Right renal pelvis (tissue), 4 donors: ENCODE measurements at places on chromosomes 13 and 19.

DNA sequence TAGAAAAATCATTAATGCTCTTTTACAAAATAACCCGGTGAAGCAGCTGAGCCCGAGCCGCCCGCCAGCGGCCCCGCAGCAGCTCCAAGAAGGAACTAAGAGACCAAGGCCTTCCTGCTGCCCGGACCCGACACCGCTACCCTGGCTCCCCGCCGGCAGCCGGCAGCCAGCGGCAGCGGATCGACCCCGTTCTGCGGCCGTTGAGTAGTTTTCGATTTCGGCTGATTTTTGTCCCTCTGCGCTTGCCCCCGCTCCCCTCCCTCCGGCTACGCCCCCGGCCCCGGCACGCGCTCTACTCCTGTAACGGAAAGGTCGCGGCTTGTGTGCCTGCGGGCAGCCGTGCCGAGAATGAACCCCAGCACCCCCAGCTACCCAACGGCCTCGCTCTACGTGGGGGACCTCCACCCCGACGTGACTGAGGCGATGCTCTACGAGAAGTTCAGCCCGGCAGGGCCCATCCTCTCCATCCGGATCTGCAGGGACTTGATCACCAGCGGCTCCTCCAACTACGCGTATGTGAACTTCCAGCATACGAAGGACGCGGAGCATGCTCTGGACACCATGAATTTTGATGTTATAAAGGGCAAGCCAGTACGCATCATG, at the start of gene PABPC3:
Gene PABPC3 (plus strand): TSS at position 286 of the 603 bp plus-strand sequence. CDS start 63 bp downstream, at position 349.
- no peak for DNase-seq

GRCh38 chr19:14412996-14413692, 6.0 kb downstream of the DDX39A start:
- DNase-seq = no peak

DNA sequence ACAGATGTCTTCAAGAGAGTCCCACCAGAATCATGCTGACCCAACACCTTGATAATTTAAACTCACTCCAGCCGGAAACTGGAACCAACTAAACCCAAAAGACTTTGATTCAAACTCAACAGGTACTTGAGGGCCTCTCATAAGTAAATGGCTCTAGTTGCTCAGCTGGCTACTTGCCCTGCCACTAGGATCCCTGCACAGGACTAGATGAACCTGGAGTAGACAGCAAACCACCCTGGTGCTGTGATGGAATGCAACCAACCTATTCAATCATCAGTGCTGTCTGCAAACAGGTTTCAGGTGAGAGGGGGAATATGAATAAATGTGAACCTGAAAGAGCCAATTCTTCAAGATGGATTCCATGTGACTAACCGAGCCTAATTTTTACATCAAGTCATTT, 216.3 kb downstream of the KATNAL1 start:
- DNase-seq = no peak

DNA sequence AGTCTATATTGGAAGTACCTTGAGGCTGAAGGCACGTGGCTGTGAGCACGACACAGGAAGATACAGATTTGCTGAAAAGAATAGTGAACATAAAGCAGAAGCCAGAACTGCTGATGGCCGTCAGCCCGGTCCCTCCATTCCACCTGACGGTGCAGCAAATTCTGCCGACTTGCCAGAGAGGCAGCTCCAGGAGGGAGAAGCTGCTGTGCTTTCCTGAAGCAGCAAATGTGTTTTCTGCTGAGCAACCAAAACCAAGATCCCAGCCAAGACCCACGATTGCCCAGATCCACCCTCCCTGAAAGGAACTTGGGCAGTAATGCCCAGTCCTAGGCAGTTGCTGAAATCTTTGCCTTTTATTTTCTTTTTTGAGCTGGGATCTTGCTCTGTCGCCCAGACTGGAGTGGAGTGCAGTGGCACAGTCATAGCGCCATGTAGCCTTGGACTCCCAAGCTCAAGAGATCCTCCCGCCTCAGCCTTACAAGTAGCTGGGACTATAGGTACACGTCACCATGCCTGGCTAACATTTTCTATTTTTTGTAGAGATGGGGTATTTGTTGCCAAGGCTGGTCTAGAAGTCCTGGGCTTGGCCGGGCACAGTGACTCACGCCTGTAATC, 7.0 kb upstream of the RCN3 start:
- no peak for DNase-seq

- no peak for DNase-seq
Observed at GRCh38 chr19:19061506-19061905, 2.3 kb upstream of the SLC25A42 start.

DNA sequence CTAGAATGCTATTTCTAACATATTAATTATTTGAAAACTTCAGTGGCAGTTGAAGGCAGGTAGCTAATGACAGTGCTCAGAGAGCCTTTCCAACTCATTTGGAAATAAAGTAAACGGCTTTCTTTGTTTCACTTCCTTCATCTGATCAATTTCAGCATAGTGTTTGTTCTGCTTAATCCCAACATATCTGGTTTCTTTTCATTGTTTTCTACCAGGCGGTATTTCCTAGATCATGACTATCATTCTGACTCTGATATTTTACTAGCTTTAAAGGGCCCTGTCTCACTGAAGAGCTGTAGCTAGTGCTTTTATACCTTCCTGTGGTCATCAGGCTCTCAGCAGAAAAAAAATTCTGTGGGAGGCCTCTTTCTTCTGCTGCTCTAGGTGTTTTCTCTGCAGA, 178.6 kb downstream of the RBM26 start:
- no peak for DNase-seq

GRCh38 chr19:48194041-48194843, 23.8 kb downstream of the ZSWIM9 start:
- DNase-seq = no peak
